Stimulated activated CD4-positive, alpha-beta T cell treated with anti-CD3 and anti-CD28 coated beads, Interleukin-15, amount 100 ng/mL, for 24 hours (primary cell): ENCODE measurements at places on chromosomes 4 and X.

- DNase-seq = no peak
Measured at GRCh38 chrX:103446665-103447302, 70.4 kb downstream of the BEX3 start.

DNA sequence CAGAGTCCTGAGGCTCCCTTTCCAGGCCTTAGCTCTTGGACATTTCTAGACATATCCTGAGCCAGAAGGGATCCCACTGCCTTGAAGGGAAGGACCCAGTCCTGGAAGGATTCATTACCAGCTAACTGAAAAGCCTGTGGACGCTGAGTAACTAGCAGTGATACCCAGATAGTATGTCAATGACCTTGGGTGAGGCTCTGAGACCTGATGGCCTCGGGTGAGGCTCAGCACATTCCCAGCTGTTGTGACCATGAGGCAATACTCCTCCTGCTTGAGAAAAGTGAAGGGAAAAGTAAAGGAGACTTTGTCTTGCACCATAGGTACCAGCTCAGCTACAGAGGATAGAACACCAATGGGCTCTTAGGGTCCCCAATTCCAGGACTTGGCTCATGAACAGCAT is 268.1 kb downstream of the DKK2 start:
- DNase-seq = no peak

GRCh38 chr4:3122081-3122563 is 47.6 kb downstream of the HTT start:
- peak; percentile 21 for DNase-seq

DNA sequence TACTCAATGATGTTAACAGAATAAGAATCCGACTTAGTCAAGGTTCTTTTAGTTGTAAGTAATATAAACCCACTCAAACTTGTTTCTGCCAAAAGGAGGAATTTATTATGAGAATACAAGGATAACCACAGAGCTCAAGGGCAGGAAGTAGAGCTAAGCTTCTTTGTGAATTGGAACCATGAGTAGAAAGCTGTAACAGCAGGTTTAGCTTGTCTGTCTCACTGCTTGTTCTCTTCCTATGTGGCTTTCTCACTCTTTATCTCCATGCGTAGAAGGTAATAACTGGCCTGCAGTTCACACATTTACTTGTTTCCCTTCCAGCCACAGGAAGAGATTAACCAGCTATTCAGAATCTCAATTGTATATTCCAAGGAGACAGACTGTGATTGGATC is 378.3 kb downstream of the PPP1R2C start:
- DNase-seq = no peak

DNA sequence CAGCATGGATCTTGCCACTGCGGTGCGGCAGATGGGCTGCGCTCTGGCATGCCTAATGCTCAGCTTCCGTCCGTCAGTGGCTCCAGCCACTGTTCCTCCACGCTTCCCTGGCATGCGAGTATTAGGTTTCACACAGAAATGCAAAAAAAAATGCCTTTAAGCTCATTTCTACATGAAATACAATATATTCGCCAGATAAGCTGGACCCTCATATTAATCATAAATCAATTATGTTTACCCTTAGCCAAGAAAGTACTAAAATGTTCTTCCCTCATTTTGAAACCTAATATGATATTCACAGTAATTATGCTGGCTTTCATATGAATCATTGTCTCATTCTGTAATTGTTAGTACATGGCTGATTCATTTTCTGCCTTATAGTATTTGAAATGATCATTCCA is 115.5 kb upstream of the FAM241A start:
- DNase-seq = no peak

GRCh38 chrX:104113222-104113965 is 1.1 kb downstream of the ZCCHC18 start:
- peak; percentile 65 for DNase-seq

DNA sequence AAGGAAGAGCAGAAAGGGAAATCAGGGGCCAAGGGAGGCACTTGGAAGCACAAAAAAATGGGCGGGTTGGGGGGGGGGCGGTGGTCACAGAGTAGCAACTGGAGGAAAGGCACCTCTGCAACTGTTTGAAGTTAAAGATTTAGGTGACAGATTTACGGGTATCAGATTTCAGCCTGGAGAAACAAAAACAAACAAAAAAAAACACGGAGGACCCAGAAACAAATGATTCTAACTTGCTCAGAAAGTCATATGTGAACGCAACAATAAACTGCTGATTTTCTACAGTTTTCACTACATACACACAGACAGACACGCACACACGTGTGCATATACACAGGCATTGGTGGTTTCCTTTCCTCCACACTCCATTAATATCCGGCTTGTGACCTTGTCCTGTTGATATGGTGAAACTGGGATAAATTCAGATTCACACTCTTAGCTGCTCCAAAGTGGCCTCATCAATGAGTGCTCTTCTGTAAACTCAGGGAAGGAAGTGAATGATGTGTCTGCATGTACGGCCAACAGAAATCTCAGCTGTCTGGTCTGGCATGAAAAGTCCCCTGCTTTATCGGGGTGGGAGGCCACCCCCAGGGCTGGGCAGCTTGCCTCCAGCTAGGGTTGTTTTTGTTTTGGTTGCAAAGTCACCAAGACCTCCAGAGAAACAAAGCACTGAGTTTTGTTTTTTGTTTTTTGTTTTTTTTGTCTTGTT is 54.3 kb downstream of the CHST7 start:
- no peak for DNase-seq

GRCh38 chr4:55921093-55921492 is 27.7 kb upstream of the CEP135 start:
- no peak for DNase-seq

- no peak for DNase-seq
Measured at GRCh38 chr4:122100508-122100907, 51.6 kb upstream of the BLTP1 start.

DNA sequence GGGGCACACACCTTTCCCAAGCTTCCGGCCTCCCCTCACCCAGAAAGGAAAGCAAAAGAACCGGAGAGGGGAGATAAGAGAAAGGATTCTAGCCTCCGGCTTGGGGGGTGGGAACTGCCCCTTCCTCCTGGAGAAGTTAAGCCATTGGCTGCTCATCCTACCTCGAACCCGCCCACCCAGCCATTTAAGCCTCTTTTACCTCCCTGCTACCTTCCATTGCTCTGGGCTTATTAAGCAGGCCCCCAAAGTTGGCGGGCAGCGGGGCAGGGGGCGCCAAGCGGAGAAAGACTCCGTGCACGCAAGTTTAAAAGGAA is 2.3 kb downstream of the MAML3 start:
- peak; percentile 69 for DNase-seq

- no peak for DNase-seq
Measured at GRCh38 chrX:100650841-100651240, 6.8 kb downstream of the SRPX2 start.

DNA sequence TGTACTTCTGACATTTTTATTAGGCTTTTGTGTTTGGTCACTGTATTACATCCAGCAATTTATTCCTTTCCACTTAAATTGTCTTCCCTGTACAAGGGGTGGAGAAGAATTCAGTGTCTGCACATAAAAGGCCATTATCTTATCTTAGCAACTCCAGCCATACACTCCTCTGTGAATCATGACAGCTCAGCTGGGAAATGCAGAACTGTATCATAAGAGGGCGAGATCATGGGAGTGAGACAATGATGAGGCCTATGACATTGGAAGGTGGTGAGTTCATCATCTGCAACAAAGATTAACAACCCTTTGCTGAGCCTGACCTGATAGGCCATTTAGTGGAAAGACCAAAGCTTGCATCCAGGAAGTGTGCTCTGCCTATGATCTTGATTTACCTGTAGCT is 33.3 kb downstream of the SLIT2 start:
- no peak for DNase-seq

DNA sequence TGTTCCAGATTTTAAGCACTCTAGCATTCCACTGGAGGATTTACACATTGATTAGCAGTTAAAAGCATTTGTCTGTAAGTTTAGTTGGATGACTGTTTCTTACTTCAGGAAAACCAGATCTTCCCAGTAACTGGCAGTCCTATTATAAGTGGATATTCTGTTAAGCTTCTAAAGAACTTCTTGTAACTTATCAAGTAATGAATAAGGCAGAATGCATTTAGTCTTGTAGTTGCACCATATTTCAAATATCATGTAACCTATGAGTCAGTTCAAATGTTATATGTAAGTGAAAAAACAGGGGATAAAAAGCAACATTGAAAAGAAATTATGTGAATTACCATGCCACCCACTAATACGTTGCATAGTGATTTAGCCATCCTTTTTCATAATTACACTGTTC is 30.2 kb upstream of the TENM3 start:
- no peak for DNase-seq

- DNase-seq = no peak
Measured at GRCh38 chrX:126030021-126030420, 136.1 kb downstream of the DCAF12L2 start.

DNA sequence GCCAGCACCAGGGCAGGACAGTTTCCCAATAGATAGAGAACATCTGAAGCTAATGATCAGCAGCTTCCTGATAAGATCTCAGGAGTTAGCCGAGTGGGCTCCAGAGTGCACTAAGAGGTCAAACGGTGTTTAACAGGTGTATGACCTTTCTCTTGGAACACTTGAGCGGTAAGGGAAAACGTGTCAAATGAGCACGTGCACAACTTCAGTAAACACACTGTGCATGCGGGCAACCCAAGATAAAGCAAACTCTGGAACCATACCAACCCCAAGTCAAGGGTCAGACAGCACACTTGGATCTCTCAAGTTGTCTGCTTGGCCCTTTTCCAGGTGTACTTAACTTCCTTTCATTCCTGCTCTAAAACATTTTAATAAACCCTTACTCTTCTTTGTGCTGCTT is 1941.5 kb upstream of the PCDH10 start:
- DNase-seq = no peak

- no peak for DNase-seq
Measured at GRCh38 chr4:189021831-189022230, 882.6 kb downstream of the TRIML1 start.

GRCh38 chrX:13420545-13421183 is 100.8 kb upstream of the ATXN3L start:
- no peak for DNase-seq

- DNase-seq = no peak
Measured at GRCh38 chr4:165737309-165737972, 135.6 kb upstream of the TLL1 start.

GRCh38 chr4:158090323-158090722 is 82.5 kb downstream of the GASK1B start:
- no peak for DNase-seq

- no peak for DNase-seq
Measured at GRCh38 chr4:184122631-184123408, 94.9 kb downstream of the ENPP6 start.

DNA sequence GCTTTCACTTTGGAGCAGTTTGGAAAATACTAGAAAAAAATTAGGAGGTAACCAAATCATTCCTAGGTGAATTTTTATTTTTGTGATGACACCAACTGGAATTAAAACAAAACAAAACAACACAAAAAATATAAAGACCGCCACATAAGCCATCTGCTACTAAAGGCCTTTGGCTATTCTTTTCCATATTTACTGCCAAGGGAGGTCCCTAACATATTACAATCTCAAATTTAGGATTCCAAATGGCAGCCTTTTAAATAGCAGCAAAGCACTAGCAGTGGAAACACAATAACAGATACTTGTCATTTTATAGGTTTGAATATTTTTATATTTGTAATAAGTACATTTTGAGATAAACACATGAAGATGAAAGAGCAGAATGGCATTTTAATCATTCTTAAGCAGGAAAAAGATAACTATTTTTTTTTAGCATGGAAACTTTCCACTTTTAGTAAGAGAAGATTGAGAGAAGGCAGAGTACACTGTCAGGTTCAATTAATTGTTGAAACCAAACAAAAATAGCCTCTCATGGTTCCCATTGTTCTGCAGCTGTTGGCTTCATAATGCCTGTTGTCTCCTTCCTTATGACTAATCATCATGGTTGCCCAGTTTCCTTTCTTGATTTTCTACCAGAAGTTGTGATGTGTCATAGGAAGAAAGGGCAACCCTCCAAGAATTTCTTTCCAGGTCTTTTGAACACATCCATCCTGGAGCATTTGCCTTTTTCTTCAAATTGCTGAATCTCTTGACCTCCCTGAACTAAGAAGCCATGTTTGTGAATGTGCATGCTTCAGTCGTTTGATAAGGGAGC is 219.0 kb upstream of the EMCN start:
- no peak for DNase-seq

GRCh38 chr4:37985730-37986275 is 25.6 kb downstream of the PTTG2 start:
- no peak for DNase-seq

DNA sequence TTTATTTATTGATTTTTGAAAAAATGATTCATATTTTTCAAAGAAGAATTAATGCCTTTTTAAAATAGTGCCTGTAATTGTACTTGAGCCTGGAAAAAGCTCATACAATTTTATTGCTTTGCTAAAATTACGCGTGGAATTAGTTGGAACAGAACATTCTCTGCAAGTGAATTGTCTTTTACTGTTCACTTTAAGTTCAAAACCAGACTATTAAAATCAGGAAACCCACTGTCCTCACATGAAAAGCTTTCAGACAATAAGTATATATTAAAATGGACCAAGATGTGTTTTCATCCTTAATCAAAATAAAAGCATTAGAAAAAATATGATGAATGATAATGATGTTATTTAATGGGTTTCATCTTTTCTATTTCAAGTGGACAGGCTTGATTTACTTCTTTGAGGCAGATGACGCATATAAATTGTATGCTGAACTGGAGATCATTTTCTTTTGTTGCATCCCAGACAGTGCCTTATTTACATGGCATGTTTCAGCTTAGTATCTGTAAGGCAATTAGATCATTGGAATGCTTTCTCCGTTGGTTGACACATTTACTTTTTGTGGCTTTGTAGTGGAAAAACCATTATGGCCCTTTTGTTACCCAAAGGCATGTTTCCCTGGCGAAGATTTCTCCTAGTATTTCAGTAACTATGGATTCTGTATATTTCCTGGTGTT is 299.0 kb upstream of the MAGEC2 start:
- no peak for DNase-seq

- DNase-seq = no peak
Measured at GRCh38 chr4:13498469-13498868, 14.3 kb upstream of the RAB28 start.

DNA sequence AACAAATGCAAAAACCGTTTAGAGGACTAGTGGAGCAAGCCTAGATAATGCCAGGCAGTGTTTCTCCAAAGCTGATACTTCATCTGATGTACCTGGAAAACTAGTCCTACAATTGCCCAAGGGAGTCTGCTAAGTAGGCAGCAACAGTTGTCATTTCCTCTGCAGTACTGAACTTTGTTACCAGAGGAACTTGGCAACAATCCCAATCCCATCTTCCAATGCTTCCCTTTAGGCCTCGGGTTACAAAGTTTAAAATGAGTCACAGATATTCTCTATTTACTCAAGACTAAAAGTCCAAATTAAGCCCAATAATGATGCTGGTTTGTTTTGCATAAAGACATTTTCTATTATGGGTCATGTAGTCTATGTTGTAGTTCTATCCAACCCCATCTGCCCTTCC is 120.0 kb upstream of the GLRA2 start:
- no peak for DNase-seq

DNA sequence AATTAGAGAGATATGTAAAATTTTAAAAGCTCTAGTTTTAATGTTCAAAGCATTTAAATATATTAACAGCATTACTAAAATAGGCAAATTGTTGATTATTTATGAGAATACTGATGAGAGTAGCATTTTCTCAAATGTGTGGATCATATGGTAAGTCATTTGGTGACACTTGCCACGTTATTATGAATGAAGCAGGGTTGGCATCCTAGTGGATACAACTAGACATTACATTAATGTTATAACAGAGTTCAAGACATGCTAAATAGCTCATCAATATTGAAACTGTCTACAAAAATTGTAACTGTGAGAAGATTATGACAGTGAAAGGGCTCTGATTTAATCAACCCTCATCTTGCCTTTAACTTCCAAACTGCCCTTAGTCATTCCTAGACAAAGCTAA is 171.1 kb downstream of the PDGFC start:
- DNase-seq = no peak

GRCh38 chr4:153181293-153181692 is 22.9 kb upstream of the TRIM2 start:
- no peak for DNase-seq
